ENCODE measurements at places on chromosomes 2 and 18. TPM values are rescaled to one million over a fixed set of nuclear protein-coding genes. Genes with fewer than 3 reads are reported as not detected.

DUSP19 gene
- 12.1 TPM for total RNA-seq

GPR45 gene
- not detected for total RNA-seq

ICOS gene
- not detected for total RNA-seq

FRZB gene
- total RNA-seq = 1.3 TPM

DNA sequence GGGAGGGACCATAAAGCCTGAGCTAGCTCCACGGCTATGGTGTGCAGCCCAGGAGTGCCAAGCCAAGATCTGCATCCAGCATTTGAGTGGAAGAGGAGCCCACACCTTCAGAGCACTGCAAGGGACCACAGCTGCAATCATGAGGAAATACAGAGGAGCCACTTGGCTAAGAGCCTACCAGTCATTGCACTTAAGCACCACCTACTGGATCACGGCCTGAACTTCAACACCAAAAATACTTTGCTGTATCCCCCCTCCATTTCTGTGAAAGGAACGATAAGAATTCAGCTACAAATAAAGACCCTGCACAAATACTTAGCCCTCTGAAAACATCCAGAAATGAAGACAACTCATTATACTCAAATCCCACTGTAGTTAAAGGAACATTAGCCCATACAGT lies 545.3 kb downstream of the TSN start:
- DNase-seq = no peak

DNA sequence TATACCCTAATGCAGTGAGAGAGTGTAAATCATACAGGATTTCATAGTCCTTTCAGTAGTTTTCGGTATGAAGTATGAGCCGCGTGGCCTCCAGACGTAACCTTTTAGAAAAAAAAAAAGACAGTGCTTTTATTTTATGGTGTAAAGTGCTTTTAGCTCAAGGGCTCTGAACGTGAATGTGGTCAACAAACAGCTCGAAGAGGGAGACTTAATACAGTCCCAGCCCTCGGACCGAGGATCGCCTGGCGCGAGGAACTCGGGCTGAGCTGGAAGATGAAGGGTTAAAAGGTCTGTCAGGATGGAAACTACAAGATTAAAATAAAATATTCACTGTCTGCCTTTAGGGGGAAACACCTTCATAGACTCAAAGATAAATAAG lies 4.0 kb upstream of the BCL11A start:
- DNase-seq = no peak

DNA sequence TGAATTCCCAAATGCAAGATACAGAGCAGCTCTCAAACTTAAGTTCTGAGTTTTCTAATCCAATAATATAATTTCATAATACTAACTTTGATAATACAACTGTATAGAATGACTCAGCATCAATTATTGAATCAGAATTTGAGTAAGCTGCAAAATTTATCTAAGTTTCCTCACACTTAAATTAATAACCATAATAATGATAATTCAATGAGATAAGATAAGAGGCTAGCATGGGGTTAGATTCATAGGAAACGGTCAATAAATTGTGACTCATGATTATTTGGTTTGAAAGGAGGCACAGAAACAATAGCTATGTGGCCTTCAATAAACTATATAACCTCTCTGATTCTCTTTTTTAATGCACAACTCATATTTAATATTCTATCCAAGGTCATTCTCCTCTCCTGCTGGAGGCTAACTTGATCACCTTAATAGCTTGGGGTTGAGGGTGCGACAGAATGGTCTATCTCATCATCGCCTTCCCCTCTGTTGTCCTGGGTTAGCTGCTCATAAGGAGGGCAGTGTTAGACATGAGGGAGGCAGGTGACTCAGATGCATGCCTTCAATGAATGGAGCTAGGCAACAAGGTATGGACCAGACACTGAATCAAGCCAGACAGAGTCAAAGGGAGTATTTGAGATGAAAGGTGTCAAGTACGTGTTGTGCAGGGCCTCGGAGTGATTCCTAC lies 36.2 kb upstream of the BMP10 start:
- no peak for DNase-seq
